ENCODE measurements at places on chromosomes 1 and 21. TPM values are rescaled to one million over a fixed set of nuclear protein-coding genes. Genes with fewer than 3 reads are reported as not detected.

- no peak overlapping the region for H3K27ac ChIP-seq
- H3K4me1 ChIP-seq = no peaks in the 10 kb centered on the region
- no peaks in the 10 kb centered on the region for H3K27me3 ChIP-seq
- DNase-seq = no peak
- no peaks in the 10 kb centered on the region for H3K36me3 ChIP-seq
Observed at GRCh38 chr1:209885403-209886218, 52.4 kb upstream of the SYT14 start.

The F3 gene
- 6.6 TPM for polyA plus RNA-seq

- H3K27ac ChIP-seq = no peak overlapping the region
- H3K4me1 ChIP-seq = no peaks in the 10 kb centered on the region
- no peak overlapping the region for H3K4me3 ChIP-seq
Observed at GRCh38 chr1:151131701-151132334, 14.6 kb downstream of the SEMA6C start.

- H3K4me1 ChIP-seq = no peaks in the 10 kb centered on the region
- DNase-seq = no peak
- H3K27ac ChIP-seq = no peak overlapping the region
- peaks cover 26% of the 10 kb centered on the region for H3K36me3 ChIP-seq
- no peaks in the 10 kb centered on the region for H3K27me3 ChIP-seq
Observed at GRCh38 chr21:33432496-33432895, 29.3 kb downstream of the IFNGR2 start.

GRCh38 chr1:83798965-83799364 is 200.0 kb downstream of the TTLL7 start:
- no peak overlapping the region for H3K4me3 ChIP-seq
- DNase-seq = no peak
- H3K27me3 ChIP-seq = no peaks in the 10 kb centered on the region

GRCh38 chr1:203271962-203272632 is 33.2 kb upstream of the BTG2 start:
- no peaks in the 10 kb centered on the region for H3K36me3 ChIP-seq
- peaks cover 13% of the 10 kb centered on the region for H3K4me1 ChIP-seq

DNA sequence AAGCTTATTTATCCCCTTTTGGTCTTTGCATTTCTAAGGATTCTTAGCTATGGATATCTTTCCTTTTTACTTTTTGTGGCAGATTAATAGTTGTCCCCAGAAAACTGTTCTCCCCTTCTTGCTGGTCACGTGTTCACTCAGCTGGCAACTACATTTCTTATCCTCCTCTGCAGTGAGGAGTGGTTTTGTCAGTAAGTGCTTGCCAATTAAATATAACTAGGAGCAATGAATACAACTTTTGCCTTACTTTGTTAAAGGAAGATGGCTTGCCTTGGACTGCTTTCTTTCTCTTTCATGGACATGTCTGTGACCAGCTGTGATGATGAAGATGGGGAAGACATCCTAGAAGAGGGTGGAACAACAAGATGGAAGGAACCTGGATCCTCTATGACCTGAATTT is 15.6 kb upstream of the ALG14 start:
- no peaks in the 10 kb centered on the region for H3K36me3 ChIP-seq
- peaks cover 49% of the 10 kb centered on the region for H3K4me1 ChIP-seq
- H3K27me3 ChIP-seq = no peaks in the 10 kb centered on the region
- no peak for DNase-seq
- no peak overlapping the region for H3K27ac ChIP-seq

The NBPF15 gene
- polyA plus RNA-seq = 21.2 TPM

The BMP8A gene
- not detected for polyA plus RNA-seq

The CCDC181 gene
- polyA plus RNA-seq = not detected

The KCNA3 gene
- not detected for polyA plus RNA-seq

The RNU1-4 gene
- under 0.01 TPM for polyA plus RNA-seq

- peaks cover 54% of the 10 kb centered on the region for H3K4me1 ChIP-seq
- DNase-seq = peak; percentile 41
- no peak overlapping the region for H3K27ac ChIP-seq
Observed at GRCh38 chr1:149936992-149937705, 470 bp upstream of the MTMR11 start.
